Stimulated activated CD8-positive, alpha-beta memory T cell treated with anti-CD3 and anti-CD28 coated beads, Interleukin-7, amount 100 ng/mL, for 1 hour (primary cell): ENCODE measurements at places on chromosomes 2 and 18.

- no peak for DNase-seq
Measured at GRCh38 chr2:26754972-26755670, 9.0 kb upstream of the SLC35F6 start.

DNA sequence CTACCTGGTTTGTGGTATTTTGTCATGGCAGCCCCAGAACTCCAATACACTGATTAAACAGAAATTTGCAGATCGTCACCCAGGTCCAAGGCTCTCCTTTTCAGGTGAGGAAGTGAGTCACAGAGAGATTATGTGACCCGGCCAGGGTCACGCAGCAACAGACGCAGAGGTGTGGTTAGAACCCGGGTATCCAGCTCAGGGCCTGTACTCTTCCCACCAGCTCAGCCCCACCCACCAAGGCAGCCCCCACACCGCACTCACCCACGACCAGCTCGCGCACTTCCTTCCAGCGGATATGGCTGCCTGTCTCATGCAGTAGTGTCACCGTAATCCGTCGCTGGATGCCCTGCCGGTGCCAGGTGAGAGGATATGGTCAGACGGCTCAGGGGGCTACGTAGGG, 48.1 kb downstream of the AQP12A start:
- DNase-seq: no peak

GRCh38 chr18:42892181-42892580, 223.3 kb downstream of the RIT2 start:
- DNase-seq: no peak

DNA sequence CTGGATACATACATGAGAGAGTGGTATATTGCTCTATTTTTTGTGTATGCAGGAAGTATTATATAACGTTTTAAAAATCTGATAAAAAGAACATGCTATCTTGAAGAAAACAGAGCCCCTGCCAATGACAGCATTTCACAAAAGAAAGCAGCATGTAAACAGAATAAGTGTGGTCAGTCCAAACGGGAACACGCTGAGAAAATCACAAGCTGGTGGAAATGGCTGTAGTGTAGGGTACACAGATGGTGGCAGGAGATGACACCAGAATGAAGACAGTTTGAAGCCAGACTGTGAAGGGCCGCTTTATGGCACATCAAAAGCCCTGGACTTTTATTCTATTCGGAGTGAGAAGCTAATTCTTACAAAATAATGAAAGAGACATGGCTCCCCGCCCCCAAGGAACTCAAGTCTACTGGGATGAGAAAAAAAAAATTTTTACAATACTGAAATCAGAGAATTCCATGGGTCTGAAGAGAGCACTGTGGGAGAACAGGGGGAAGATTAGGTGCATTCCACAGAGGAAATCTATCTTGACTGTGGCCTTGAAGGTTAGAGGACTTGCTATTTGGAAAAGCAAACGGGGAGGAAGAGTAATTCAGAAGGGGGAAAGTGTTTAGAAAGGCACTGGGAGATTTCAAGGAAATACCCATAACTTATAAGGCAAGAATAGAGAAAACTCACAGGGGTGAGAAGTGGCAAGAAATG, 217.7 kb upstream of the SMAD7 start:
- no peak for DNase-seq

- DNase-seq: no peak
Measured at GRCh38 chr2:144341538-144341937, 178.4 kb downstream of the ZEB2 start.

DNA sequence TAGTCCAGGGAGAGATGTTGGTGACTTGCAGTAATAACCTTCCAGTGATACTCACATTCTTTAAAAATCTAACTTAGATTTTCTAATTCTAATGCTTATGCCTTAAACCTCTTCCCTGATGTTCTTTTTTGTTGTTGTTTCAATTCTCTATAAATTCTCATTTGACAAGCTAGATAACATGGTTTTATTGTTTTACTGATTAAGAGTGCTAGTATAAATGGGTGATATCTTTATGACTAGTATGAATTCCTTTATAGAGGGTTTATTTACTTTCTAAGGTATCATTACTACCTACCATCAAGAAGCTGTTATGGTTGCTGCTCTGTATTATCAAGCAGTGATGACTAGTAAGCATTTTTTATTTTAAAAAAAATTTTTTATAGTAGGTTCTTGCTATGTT, 35.0 kb downstream of the ACVR2A start:
- DNase-seq: no peak

DNA sequence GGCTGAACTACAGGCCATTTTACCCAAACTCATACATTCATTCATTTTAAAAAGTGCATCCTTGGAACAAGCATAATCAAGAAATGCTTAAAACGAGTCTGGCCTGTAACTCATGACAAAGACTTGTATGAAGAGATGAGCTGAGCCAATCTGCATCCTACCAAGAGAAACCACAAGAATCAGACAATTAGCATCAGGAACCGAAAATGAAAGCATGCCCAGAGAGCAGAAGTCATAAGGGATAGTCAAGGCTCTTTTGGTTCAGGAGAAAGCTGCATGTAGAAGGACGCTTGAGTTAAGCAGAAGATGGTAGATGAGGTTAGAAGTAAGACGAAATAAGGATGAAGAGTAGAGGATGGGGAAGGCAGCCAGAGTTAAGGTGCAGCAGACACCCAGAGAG, 137.0 kb upstream of the CTNNA2 start:
- DNase-seq: no peak

GRCh38 chr2:46331109-46331766, 34.0 kb downstream of the EPAS1 start:
- DNase-seq: no peak

- DNase-seq: no peak
Measured at GRCh38 chr18:63197246-63197869, 122.2 kb downstream of the BCL2 start.

GRCh38 chr2:174070281-174070680, 105.1 kb upstream of the SP3 start:
- no peak for DNase-seq

DNA sequence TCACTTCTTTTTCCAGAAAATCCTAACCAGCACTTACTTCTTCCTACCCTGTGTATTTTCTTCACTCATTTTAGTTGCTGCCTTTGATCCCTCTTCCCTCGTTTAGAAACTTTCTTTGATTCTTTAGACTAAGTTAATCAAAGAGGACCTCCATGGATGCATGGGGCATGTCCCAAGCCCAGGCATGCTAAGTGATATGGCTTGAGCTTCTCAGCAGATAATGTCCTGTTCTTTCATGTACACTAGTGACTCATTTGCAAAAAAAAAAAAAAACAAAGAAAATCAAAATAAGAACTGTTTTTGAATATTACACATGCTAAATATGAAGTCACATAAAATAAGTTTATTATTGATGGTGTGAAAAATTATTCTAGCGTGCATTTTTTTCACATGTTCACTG, 800.9 kb downstream of the SATB2 start:
- no peak for DNase-seq

GRCh38 chr2:142220901-142221300, 90.1 kb upstream of the LRP1B start:
- DNase-seq: no peak

DNA sequence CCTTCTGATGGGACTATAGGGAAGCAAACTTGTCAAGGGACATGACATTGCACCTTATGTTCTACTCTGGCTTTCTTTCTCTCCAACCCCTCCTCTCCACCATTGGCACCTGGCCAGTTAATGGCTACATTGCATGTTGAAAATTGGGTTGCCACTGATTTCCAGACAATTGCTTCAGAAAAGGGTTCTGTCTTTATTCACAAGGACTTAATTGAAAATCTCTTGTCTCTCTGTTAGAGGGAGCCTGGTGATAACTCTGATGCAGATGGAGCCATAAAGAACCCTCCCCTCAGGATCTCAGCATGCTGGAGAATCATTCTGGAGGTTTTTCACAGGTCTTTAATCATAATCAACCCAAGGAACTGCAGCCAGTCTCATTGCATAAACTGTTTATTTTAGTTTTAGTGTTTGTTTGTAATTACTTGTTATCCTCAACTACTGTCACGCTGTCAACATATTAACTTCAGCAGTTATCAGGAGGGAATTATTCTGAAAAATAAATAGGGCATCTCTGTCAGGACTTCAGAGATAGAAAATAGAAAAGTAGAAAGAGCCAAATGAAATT, 316.8 kb downstream of the RIT2 start:
- no peak for DNase-seq

DNA sequence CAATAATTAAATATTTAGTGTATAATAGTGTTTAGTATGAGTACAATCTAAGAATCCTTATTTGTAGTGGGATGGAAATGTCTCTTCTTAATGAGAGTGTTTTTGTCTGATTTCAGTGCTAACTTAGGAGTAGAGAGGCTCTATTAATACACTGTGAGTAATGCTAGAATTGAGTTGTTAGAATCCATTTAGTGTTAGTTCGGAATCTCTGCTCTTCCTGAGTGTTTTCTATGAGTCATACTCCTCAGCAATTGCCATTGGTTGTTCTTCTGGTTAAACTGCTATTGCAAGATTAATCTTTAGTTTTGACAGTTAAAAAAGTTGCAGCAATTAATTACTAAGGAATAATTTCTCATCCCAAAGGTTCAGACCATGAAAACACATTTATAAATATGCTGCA, 828.6 kb upstream of the POU3F3 start:
- DNase-seq: no peak

DNA sequence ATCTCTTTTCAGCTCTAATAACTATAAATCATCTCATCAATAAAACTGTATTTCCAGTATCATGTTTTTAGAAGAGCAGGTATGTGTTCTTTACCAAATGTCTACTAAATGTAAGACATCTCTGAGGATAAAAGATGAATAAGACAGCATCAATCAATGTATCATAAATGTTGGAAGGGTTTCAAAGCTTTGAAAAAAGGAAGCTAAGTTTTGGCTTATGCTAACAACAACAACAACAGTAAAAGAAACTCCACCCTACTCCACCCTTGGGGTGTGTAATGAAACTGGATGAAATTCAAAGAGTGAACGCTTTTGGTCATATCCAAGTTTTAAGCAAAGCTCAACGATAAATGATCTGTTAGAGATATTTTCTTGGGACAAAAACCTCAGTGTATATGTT, 17.1 kb downstream of the PRKD3 start:
- no peak for DNase-seq
